Midbrain (tissue), 1 donor: ENCODE measurements at places on chromosomes 1 and 21.
A peak's percentile ranks its signal among the peaks of the same experiment; 100 is the strongest.

DNA sequence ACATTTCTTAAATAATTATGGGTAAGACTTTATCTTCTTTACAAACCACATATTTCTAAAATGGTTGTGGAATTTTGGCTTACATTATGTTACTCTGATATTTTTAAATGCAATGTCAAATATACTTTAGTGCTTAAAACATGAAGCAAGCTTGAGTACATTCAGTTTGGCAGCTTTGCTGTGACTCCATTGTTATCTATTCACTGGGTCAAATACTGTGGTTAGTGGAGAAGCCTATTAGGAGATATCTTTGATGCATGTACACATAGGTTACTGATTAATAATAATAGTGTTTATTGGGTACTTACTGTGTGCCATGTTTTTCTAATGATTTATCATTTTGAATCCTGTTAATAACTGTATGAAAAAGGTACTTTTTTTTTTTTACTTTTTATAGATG lies 520.4 kb upstream of the B3GALT2 start:
- DNase-seq: no peak

GRCh38 chr21:34822942-34823341 lies 154.1 kb downstream of the CLIC6 start:
- DNase-seq: no peak

DNA sequence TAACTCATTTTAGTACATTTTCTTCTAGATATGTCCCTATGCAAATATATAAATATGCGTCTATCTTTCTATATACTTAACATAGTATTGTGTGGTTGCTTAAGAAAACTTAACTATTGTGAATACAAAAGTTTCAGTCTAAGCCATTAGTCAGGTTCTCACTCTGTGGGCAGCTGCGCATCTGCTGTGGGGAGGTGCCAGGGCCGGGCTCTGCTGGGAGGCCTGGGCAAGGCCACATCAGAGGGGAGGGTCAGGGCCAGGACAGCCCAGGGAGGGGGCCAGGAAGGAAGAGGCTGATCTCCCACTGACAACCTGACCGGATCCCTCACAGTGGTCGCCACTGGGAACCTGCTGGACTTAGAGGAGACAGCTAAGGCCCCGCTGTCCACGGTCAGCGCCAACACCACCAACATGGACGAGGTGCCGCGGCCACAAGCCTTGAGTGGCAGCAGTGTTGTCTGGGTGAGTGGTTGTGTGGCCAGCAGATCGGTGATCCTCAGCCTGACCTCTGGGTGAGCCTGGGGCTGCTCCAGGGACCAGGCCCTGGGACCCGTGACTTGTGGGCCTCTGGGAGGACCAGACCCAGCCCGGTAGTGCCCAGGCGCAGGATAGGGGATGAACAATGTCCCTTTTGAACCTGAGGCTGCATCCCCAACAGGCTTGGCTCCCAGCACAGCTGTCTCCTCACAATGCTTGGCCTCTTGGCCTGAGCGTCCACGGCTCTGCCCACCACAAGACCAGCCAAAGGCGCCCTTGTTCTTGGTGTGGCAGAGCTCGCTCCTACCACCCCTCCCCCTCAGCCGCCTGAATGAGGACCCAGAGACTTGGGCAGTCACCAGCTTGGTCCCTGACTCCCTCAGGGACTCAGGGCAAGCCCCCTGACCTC lies 20.2 kb downstream of the LDLRAP1 start:
- DNase-seq: peak; percentile 89

- no peak for DNase-seq
Observed at GRCh38 chr1:111704240-111704639, 35.0 kb downstream of the INKA2 start.

- DNase-seq: no peak
Observed at GRCh38 chr1:6850537-6850936, 65.3 kb downstream of the CAMTA1 start.
